HCEC 1CT (cell line): ENCODE measurements at places on chromosomes 1 and 21.

DNA sequence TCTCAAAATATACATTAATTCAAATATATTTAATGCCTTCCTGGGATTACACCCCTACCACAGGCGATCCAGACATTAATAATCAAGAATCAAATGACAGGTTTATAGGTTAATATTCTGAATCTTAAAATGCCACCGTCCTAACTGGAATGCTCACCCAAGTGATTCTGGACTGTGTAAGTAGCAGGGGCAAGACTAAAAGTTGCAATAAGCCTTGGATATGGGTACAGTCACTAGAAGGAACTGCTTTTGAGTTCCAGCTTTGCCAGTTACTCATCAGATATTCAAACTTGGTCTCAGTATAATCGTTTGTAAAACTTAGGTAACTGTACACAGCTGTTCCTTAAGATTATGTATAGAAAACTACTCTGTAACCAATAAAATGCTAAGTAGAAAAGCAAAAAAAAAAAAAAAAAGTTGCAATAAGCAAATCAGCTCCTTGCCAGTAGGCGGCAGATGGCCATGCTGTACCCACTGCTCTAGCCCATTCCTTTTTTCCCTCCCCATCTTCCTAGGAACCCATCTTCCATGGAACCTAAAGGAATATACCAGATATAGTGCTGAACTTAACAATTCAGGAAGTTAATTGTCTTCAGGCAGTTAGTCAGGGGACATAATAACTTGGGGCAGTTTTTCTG, 10.5 kb downstream of the RO60 start:
- DNase-seq, result peak; percentile 46

DNA sequence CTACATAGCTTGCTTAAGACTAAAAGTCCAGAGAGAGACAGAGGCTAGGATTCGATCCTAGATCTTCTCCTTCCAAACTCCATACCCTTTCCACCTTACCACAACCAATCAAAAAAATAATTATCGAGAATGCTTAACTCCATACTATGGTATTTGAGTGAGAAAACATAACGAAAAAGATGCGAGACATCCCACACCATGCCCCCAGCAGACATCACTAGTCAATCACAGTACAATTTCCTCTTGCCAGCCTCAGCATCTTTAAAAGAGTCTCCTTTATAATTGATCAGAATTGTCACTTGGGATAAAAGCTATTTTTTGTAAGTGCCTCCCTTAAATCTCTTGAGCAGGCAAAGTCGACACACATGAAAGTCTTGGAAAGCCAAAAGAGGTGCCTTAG, 875 bp downstream of the NCF2 start:
- no peak for DNase-seq

DNA sequence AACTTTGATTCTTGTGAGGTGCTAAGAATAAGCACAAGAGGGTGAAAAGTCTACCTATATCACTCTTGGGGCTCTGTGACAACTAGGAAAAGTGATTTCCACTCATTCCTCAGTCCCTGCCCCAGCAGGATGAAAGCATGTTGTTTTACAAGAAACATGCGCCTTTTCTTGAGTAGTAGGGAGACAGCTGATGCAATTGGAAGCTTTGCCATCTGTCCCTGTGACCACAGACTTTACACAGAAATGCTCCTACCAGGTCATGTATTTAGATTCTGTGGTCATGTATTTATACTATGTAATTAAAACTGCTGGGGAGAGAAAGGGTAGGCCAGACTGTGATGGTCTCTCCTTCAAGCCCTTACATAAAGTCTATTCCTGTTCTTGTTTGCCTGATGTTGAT, 445.5 kb downstream of the PTPRC start:
- peak; percentile 32 for DNase-seq

GRCh38 chr21:44959376-44960091, 19.7 kb downstream of the SLX9 start:
- DNase-seq, result no peak

- no peak for DNase-seq
These were observed 1025.7 kb downstream of the PLA2G4A start for GRCh38 chr1:187854457-187854856.

DNA sequence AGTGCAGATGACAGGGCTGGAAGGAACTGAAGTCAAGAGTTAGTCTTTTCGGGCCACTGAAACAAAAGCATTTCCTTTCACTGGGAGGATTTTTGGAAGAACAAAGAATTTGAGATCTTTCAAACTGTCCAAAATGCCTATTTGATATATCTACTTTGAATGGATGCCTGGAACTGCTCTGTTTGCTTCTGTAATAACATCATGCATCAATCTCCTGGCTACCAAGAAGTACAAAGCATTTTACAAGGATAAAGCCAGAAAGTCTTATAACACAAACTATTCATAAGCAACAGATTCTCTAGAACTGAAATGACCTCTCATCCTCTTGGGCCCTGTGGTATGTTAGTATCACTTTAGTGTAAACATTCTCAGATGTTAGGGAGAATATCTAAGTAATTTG, 18.2 kb upstream of the RHOU start:
- no peak for DNase-seq

DNA sequence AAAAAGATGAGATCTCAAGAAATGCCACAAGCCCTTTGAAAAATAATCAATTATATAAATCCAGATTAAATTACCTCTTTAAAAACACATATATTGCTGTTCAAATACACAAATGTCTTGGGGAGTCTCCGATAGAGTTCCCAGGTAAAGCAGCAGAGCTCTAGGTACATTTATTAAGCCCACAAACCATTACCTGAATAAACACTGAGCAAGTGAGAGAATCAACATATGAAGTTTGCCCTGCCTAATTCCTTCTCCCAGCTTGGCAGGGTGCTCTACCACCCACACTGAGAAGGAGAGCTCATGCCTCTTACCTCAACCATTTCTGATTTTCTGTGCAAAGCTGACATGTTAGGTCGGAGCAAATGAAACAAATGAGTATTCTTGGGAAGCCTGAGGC, 402.4 kb downstream of the KCNH1 start:
- no peak for DNase-seq

DNA sequence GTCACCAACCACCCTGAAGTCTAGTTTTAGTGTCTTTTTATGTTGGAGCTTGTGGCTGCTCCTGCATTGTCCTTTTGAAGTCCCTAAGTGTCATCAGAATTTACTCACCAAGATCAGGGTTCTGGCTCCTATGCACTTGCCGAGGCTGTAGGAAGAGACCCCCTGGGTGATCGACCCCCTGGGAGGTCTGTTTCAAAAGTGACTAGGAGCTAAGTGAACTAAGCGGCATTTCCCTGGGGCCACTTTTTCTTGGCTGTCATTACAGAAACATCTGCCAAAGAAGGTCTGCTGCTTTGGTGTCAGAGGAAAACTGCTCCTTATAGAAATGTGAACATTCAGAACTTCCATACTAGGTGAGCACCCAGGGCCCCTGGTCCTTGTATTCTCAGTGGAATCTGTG, 39.4 kb downstream of the ACTN2 start:
- DNase-seq, result no peak
